ENCODE measurements at places on chromosomes 6 and 20.

DNA sequence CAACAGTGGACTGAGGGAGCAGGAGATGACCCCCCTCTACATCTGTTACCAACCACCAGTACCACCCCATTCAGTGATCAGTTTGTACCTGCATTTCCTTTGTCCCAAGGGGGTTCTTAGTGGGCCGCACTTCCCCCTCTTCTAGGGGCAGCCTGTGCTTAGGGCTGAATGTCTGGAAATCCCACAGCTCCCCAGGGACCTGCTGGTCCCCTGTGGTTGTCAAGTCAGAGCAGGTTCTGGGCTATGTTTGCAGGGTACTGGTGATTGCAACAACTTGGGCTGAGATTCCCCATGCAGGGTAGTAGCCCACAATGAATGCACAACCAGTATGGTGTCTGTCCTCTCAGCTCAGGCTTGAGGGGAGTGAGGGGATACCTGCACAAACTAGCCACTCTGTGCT lies 39.7 kb upstream of the COL10A1 start:
- peak; percentile 59 for DNase-seq

GRCh38 chr20:10763112-10763511 lies 89.3 kb upstream of the JAG1 start:
- no peak for DNase-seq

- DNase-seq = no peak
These were observed 12.7 kb upstream of the SLC17A1 start for GRCh38 chr6:25844518-25844917.

DNA sequence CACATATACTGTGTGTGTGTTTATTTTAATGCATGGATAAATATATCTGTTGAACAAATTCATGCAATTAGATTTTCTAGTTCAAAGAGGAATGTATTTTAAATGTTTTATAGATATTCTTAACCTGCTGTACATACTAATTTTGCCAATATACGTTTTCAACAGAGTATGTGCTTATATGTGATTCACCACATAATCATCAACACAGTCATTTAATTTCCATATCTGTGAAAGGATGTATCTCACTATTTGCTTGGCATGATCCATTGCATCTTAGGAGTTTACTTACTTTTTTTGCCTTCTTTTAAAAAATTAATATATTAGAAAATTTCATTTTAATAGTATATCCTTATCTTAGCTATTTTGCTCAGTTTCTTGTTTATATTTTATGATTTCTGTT lies 902.3 kb upstream of the CITED2 start:
- DNase-seq = no peak

- DNase-seq = no peak
These were observed 67.1 kb upstream of the SLC22A23 start for GRCh38 chr6:3523966-3524365.

All from B cell (primary cell).